Activated CD8-positive, alpha-beta T cell treated with anti-CD3 and anti-CD28 coated beads for 36 hours (primary cell): ENCODE measurements at places on chromosomes 4 and X. TPM values are rescaled to one million over a fixed set of nuclear protein-coding genes. Genes with fewer than 3 reads are reported as not detected.

Gene FAM184B
- 0.05 TPM for total RNA-seq

Gene PRSS48
- total RNA-seq = not detected

Gene ARHGAP10
- 5.1 TPM for total RNA-seq

Gene CCSER1
- total RNA-seq = not detected

Gene SRPK3
- 0.09 TPM for total RNA-seq

Gene RBMX2
- 27.9 TPM for total RNA-seq

Gene ZNF157
- total RNA-seq = 1.0 TPM

Gene SMR3B
- not detected for total RNA-seq

Gene PABPC4L
- not detected for total RNA-seq

Gene TRIML2
- total RNA-seq = not detected

DNA sequence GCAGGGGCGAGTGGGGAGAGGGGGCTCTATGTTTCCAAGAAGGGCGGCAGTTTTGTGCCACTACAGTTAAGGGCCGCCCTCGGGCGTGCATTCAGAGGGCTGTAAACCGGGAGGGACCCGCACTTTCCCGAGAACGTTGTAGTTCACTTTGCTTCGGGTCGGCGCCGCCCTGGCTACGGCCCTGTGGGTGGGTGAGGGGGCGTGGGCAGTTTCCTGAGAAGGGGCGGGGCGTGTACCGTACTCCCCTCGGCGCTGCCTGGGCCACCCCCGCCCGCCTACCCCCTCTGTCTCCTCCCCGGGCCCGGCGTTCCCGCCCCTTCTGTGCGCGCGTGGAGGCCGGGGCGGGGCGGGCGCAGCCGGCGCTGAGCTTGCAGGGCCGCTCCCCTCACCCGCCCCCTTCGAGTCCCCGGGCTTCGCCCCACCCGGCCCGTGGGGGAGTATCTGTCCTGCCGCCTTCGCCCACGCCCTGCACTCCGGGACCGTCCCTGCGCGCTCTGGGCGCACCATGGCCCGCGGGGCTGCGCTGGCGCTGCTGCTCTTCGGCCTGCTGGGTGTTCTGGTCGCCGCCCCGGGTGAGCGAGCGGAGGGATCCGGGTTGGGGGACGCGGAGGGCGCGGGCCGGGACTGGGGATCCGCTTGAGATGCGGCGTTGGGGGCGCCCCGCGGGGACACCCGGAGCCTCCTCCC, at the start of gene CD99:
Gene CD99, plus strand, starts transcription at position 440 of the 687 bp plus-strand sequence. Its CDS starts 66 bp downstream, at position 506.
- no peaks in the 10 kb centered on the region for H3K27me3 ChIP-seq
- H3K4me1 ChIP-seq = peaks cover 29% of the 10 kb centered on the region
- DNase-seq = peak; percentile 88
- H3K36me3 ChIP-seq = peaks cover 27% of the 10 kb centered on the region
- H3K4me3 ChIP-seq = peak within 1 kb of the TSS; percentile 95
- peak within 1 kb of the TSS; percentile 98 for H3K27ac ChIP-seq

GRCh38 chr4:180832073-180832472, 1411.1 kb upstream of the TENM3 start:
- H3K27ac ChIP-seq = no peak overlapping the region
- H3K4me3 ChIP-seq = no peak overlapping the region
- peaks cover 2% of the 10 kb centered on the region for H3K4me1 ChIP-seq
- no peak for DNase-seq

DNA sequence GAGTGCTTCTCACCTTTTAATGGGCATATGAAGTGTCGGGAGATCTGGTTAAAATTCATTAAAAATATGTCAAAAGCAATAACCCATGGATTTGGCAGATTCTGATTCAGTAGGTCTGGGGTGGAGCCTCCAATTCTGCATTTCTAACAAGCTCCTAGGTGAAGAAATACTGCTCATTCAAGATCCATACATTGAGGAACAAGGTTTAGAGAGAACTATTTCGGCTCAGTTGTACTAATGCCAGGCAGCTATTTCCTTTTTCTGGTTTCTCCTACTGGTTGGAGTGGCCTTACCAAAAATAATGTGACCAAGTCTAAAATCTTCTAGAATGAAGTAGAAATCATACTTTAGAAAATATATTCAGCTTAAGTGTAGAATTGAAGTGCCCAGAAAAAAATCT, 117.5 kb downstream of the TSPAN7 start:
- H3K27ac ChIP-seq = no peak overlapping the region
- DNase-seq = no peak
- H3K4me1 ChIP-seq = peaks cover 1% of the 10 kb centered on the region
- H3K36me3 ChIP-seq = no peaks in the 10 kb centered on the region
- peaks cover 5% of the 10 kb centered on the region for H3K27me3 ChIP-seq

- no peaks in the 10 kb centered on the region for H3K36me3 ChIP-seq
- H3K27me3 ChIP-seq = no peaks in the 10 kb centered on the region
- H3K4me3 ChIP-seq = no peak overlapping the region
- no peak overlapping the region for H3K27ac ChIP-seq
Measured at GRCh38 chr4:79047316-79047715, 108.1 kb upstream of the PAQR3 start.

DNA sequence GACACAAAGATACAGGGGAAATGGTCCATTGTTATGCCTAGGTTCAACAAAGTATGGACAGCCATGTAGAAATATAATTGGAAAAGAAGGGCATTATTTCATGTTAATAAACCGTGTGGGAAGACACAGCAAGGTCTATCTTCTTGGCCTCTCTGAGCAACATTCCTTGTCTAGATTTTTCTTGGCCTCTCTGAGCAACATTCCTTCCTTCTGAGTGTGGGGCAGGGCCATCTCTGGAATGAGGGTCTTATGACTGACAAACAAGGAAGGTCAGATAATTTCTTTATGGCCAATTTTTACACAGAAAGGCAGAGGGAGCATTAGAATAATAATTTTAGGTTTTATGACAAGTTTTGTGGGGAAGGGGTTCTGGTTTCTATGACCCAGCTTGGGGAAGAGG, 24.3 kb upstream of the MAOA start:
- no peak overlapping the region for H3K4me3 ChIP-seq
- H3K27me3 ChIP-seq = no peaks in the 10 kb centered on the region
- H3K36me3 ChIP-seq = no peaks in the 10 kb centered on the region
- peaks cover 1% of the 10 kb centered on the region for H3K4me1 ChIP-seq

DNA sequence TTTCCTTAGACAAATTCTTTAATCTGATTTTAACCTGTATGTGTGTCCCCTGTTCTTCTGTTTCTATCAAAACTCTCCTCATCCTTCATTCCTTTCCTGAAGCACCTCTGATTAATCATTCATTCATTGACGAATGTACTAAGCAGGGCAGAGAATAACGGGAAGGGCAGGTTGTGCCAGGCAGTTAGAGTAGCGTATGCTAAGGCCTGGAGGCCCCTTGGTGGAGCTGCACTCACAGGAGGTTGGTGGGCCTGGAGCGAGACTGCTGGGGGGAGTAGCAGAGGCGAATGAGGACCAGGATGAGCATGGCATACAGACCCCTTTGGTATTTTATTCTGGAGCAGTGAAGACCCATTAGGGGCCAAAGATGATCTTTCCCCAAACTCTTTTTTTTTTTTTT, 22.5 kb downstream of the PTTG2 start:
- no peaks in the 10 kb centered on the region for H3K36me3 ChIP-seq
- no peak for DNase-seq
- no peak overlapping the region for H3K4me3 ChIP-seq
- peaks cover 36% of the 10 kb centered on the region for H3K4me1 ChIP-seq

DNA sequence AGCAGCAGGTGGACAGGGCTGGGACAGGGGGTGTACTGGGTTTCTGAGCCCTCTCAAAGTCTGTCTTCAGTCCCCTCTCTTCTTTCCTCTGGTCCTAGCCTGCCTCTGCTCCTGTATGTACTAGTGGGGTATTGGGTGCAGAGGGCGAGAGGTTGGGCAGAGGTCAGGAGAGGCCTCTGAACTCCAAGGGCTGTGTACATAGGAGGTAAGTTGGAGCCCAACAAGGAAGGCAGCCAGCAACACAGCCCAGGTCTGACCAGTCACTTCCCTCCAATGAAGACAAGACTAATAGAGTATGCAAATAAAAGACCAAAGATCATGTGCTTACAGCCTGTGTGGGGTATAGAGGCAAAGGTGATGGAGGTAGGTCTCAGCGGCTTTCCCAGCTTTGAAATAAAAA, at the start of gene PFKFB1:
Gene PFKFB1, minus strand, starts transcription at position 90 of the 400 bp plus-strand sequence. CDS start 181 bp downstream, outside the sequence.
- no peak within 1 kb of the TSS for H3K27ac ChIP-seq
- H3K27me3 ChIP-seq = no peaks in the 10 kb centered on the region
- H3K4me1 ChIP-seq = no peaks in the 10 kb centered on the region
- H3K36me3 ChIP-seq = no peaks in the 10 kb centered on the region

GRCh38 chr4:150890246-150890645, 124.8 kb downstream of the LRBA start:
- peaks cover 30% of the 10 kb centered on the region for H3K36me3 ChIP-seq
- no peaks in the 10 kb centered on the region for H3K27me3 ChIP-seq
- peaks cover 28% of the 10 kb centered on the region for H3K4me1 ChIP-seq

DNA sequence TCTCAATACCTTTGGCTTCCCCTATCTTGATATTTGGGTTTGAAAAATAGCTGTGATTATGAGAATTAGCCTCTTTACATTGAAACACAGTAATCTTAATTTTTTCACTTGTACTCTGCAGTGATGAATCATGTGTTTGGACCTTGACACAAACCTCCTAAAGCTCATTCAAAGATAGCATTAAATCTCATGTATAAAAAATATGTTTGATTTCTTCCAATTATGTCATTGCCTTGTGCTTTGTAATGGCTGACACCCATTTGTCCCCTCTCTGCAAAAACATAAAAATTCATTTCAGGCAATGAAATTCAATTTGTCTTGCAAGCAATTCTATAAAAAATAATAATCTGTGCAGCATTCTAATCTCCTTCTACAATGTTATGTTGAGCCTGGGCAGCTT, 422.4 kb upstream of the BOD1L1 start:
- DNase-seq = no peak
- H3K27ac ChIP-seq = no peak overlapping the region
- H3K4me1 ChIP-seq = no peaks in the 10 kb centered on the region
- H3K27me3 ChIP-seq = no peaks in the 10 kb centered on the region
- H3K4me3 ChIP-seq = no peak overlapping the region

DNA sequence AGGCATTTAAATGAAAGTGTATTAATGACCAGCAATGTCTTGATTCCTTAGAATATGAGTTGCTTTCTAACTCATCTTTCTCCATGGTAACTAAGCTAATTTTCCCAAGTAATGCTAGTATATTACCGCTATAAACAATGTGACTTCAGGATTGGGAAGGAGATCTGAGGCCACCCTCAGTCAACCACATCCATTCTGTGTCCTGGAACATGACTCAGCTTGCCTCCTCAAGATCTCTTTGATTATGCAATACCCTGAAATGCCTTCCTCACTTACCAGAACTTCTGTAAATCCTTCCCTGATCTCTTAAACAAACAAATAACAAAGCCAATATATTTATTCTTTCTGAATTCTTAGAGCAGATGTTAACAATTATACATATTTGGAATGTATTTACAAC, 1495.5 kb downstream of the PCDH18 start:
- H3K4me1 ChIP-seq = no peaks in the 10 kb centered on the region
- H3K4me3 ChIP-seq = no peak overlapping the region
- H3K27me3 ChIP-seq = no peaks in the 10 kb centered on the region
- DNase-seq = no peak
- H3K27ac ChIP-seq = no peak overlapping the region
- no peaks in the 10 kb centered on the region for H3K36me3 ChIP-seq

DNA sequence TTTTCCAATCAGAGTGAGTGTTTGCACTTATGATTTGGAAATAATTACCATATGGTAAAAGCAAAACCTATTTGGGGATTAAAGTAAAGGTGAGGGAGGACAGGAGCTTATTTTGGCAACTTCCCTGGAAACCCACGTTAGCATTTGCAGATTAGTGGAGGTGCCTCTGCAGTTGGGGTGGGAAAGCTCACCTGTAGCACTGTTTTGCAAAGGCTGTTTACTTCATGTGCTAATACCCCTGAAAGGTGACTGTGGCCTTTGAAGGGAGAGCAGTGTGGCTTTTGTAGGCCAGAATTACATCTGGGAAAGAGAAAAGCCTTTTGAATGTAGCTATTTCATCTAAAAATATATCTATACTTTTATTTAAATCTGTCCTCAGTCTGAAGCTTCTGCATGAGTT, 9.4 kb downstream of the SUPT20HL1 start:
- H3K27me3 ChIP-seq = peaks cover 8% of the 10 kb centered on the region
- DNase-seq = no peak
- H3K4me1 ChIP-seq = peaks cover 4% of the 10 kb centered on the region
- H3K36me3 ChIP-seq = no peaks in the 10 kb centered on the region

GRCh38 chr4:35867057-35867456, 377.3 kb downstream of the ARAP2 start:
- H3K27ac ChIP-seq = no peak overlapping the region
- H3K36me3 ChIP-seq = no peaks in the 10 kb centered on the region
- no peak for DNase-seq
- no peak overlapping the region for H3K4me3 ChIP-seq
- H3K27me3 ChIP-seq = no peaks in the 10 kb centered on the region

- H3K4me3 ChIP-seq = peak overlapping the region; percentile 89
- peaks cover 12% of the 10 kb centered on the region for H3K36me3 ChIP-seq
- no peaks in the 10 kb centered on the region for H3K27me3 ChIP-seq
- DNase-seq = no peak
- H3K27ac ChIP-seq = peak overlapping the region; percentile 26
Measured at GRCh38 chr4:8439168-8439567, 1.4 kb downstream of the ACOX3 start.

DNA sequence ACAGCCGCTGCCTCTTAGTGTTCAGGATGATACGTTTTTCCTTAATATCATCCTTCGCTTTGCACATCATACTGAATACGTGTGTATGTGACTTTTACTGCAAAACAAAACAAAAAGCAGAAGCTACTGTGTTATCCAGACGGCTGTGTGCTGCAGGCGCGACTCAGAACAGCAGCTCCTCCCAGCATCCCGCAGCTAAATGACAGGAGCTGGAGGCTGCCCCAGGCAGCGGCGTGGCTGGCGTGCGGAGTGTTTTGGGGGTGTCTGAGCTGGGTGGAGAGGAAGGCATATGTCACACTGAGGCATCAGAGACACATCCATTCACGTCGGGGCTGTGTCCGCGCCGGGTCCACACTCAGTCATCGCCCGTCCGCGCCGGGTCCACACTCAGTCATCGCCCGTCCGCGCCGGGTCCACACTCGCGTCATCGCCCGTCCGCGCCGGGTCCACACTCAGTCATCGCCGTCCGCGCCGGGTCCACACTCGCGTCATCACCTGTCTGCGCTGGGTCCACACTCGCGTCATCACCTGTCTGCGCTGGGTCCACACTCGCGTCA, 16.6 kb downstream of the PCGF3 start:
- no peak overlapping the region for H3K27ac ChIP-seq
- peaks cover 12% of the 10 kb centered on the region for H3K4me1 ChIP-seq
- H3K27me3 ChIP-seq = no peaks in the 10 kb centered on the region
- peaks cover 19% of the 10 kb centered on the region for H3K36me3 ChIP-seq
- no peak for DNase-seq

GRCh38 chr4:22190855-22191254, 242.3 kb upstream of the KCNIP4 start:
- H3K27me3 ChIP-seq = no peaks in the 10 kb centered on the region
- DNase-seq = no peak
- H3K4me1 ChIP-seq = no peaks in the 10 kb centered on the region
- no peak overlapping the region for H3K4me3 ChIP-seq
